ENCODE measurements at places on chromosomes 4 and X. TPM values are rescaled to one million over a fixed set of nuclear protein-coding genes. Genes with fewer than 3 reads are reported as not detected.

The RPA4 gene
- 1.2 TPM for total RNA-seq

The TMEM131L gene
- 9.4 TPM for total RNA-seq

The PCYT1B gene
- 0.76 TPM for total RNA-seq

The ADGRG4 gene
- total RNA-seq, result under 0.01 TPM

The UGT2B17 gene
- total RNA-seq, result not detected

The PPP4R3C gene
- total RNA-seq, result not detected

The MEPE gene
- total RNA-seq, result not detected

The LUZP4 gene
- not detected for total RNA-seq

The MANBA gene
- total RNA-seq, result 81.5 TPM

The GPR173 gene
- 5.5 TPM for total RNA-seq

The CXCL8 gene
- 23.3 TPM for total RNA-seq

The CTAG2 gene
- not detected for total RNA-seq

The CPXCR1 gene
- not detected for total RNA-seq

The DUSP21 gene
- total RNA-seq, result not detected

The SLC7A11 gene
- total RNA-seq, result 42.4 TPM

The HMX1 gene
- total RNA-seq, result not detected

The VCX3B gene
- not detected for total RNA-seq

The HEPH gene
- 102 TPM for total RNA-seq

The RS1 gene
- total RNA-seq, result not detected

The C4orf50 gene
- not detected for total RNA-seq

The H2BW1 gene
- total RNA-seq, result not detected

The REELD1 gene
- not detected for total RNA-seq

The MAGIX gene
- 4.2 TPM for total RNA-seq

The TEX13C gene
- not detected for total RNA-seq

The QRFPR gene
- not detected for total RNA-seq

The ASIC5 gene
- total RNA-seq, result not detected

The HGFAC gene
- total RNA-seq, result 0.13 TPM

The CFP gene
- total RNA-seq, result 0.07 TPM

The FRYL gene
- total RNA-seq, result 47.0 TPM

The DCHS2 gene
- total RNA-seq, result not detected

The MAGEA4 gene
- total RNA-seq, result not detected

The OTUD5 gene
- total RNA-seq, result 40.5 TPM

The HAND2 gene
- 5.4 TPM for total RNA-seq

The DKC1 gene
- total RNA-seq, result 36.0 TPM

The SLC49A3 gene
- 3.4 TPM for total RNA-seq

The CYBB gene
- total RNA-seq, result not detected

The S100G gene
- not detected for total RNA-seq

The SPARCL1 gene
- total RNA-seq, result 0.17 TPM

The C1QTNF7 gene
- total RNA-seq, result 0.91 TPM

The NOX1 gene
- total RNA-seq, result not detected

The EPGN gene
- 92.6 TPM for total RNA-seq

The GIMD1 gene
- total RNA-seq, result not detected

The P2RY4 gene
- total RNA-seq, result 0.13 TPM

The RAB40AL gene
- total RNA-seq, result 0.99 TPM

The TLR6 gene
- total RNA-seq, result 0.50 TPM

The SLC2A9 gene
- total RNA-seq, result 3.8 TPM

The EVC2 gene
- 7.8 TPM for total RNA-seq

The SLC25A14 gene
- 8.5 TPM for total RNA-seq

The RAB39B gene
- total RNA-seq, result 0.72 TPM

The CPE gene
- 101 TPM for total RNA-seq

The TSPAN7 gene
- 0.39 TPM for total RNA-seq
